ENCODE measurements at places on chromosomes 2 and 18.

DNA sequence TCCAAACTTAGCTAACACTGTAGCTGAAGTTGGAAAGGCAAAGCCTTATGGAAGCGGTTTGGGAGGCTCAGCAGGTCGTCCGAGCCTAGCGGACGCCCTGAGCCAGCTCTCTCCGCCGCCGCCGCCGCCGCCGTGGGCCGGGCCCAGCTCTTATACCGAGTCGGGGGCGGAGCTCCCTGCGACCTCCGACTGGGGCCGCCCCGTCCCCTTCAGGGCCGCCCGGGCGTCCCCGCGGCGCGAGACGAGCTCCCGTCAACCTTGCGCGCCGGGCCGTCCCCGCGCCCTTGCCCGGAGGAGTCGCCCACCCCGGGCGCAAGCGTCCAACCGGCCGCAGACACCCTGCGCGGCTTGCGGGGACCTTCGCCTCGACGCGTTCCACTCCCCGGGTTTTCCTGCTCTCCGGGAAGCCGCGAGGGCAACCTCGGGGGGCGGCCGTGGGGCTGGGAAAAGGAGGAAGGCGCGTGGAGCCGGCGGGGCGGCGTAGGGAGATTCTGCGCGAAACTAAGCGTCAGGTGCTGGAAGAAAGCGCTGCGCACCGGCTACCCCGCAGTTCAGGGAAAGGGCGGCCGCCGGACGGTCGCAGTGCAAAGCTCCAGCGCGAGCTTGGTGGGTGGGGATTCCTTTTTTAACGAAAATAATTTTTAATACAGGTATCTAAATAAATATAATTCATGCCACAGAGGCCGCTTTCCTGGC lies at the start of gene SLC40A1:
Gene SLC40A1 (minus strand): TSS at position 129 of the 696 bp plus-strand sequence. CDS start 326 bp downstream, outside the sequence.
- H3K4me3 ChIP-seq, result peak within 1 kb of the TSS; percentile 69
- peaks cover 7% of the 10 kb centered on the region for H3K4me1 ChIP-seq
- DNase-seq, result peak; percentile 98
- peak within 1 kb of the TSS; percentile 43 for H3K27ac ChIP-seq

DNA sequence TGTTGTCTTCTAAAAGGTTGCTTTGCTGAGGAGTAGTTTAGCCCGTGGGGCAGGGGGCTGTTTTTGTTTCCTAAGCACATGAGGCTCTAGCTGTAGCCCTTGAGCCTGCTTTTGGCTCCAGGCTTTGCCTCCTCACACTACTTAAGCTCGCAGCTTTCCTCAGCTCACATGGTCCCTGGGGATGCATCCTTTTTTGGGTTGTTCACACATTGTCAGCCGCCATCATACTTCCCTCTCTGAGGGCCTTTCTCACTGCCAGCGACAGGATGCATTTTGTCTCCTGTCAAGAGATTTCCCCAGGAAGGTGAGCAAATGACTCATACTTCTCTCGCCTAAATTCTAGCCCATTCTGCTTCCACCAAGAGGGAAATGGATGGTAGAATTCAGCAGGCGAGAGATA lies 279.5 kb upstream of the PKDCC start:
- no peaks in the 10 kb centered on the region for H3K36me3 ChIP-seq
- H3K4me3 ChIP-seq, result no peak overlapping the region
- H3K27me3 ChIP-seq, result no peaks in the 10 kb centered on the region

DNA sequence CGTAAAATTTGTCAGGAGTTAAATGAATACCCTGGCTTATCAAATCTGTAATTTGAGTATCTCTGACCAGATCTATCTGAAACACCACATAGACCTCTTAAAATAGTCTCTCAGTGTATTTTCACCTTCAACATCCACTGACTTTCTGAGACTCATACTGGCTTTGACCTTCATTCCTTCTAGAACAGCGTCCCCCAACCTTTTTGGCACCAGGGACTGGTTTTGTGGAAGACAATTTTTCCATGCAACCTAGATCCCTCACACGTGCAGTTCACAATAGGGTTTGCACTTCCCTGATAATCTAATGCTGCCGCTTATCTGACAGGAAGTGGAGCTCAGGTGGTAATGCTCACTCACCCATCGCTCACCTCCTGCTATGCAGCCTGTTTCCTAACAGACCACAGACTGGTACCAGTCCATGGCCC lies 3.2 kb downstream of the NBAS start:
- H3K4me1 ChIP-seq, result peaks cover 11% of the 10 kb centered on the region
- H3K4me3 ChIP-seq, result no peak overlapping the region
- peaks cover 1% of the 10 kb centered on the region for H3K36me3 ChIP-seq
- no peaks in the 10 kb centered on the region for H3K27me3 ChIP-seq

DNA sequence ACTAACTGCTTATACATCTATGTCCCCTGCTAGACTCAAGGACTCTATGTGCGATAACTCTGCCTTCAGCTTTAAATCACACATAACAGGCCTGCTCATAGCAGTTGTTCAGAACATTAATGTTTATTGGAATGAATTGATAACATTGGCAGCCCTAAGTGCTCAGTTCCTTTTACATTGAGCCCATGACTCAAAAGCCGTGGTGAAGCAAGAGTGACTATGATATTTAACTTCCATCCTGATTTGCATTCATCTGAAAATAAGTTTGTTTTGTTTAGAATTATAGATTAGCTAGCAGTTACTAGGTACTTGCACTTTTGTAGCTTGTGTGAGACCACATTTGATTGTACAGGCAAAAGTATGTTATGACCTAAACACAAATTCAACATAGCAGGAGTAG lies 14.3 kb downstream of the SERPINB10 start:
- H3K4me1 ChIP-seq, result peaks cover 3% of the 10 kb centered on the region
- DNase-seq, result no peak
- no peak overlapping the region for H3K27ac ChIP-seq

DNA sequence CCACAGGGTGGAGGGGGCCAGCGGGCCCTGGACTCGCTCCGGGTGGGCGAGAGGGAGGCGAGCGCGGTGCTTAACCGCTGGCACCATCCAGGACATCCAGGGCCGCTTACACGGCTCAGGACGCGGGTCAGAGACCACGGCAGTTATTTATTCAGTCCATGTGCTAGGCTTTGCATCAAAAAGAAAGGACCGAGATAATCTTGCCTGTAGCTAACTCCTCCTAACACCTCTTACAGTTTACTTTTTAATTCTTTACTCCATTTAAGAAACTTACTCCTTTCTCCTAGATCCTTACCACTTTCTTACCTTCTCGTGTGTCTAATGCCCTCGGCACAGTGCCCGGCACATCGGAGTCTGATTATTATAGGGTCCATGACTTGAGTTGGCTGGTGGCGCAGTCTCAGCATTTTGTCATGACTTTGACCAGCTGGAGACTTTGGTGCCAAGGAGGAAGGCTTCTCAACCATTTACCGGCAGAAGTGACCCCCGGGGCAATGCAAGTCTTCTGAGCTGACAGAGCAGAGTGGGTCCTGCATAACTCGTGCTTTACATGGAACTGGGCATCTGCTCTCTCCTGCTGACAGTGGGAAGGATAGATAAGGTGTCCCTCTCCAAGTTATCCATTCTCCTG lies 503 bp downstream of the ANXA4 start:
- DNase-seq, result no peak
- no peaks in the 10 kb centered on the region for H3K36me3 ChIP-seq
- no peak overlapping the region for H3K27ac ChIP-seq
- no peaks in the 10 kb centered on the region for H3K27me3 ChIP-seq

- H3K4me1 ChIP-seq, result peaks cover 14% of the 10 kb centered on the region
- no peak overlapping the region for H3K4me3 ChIP-seq
- H3K36me3 ChIP-seq, result no peaks in the 10 kb centered on the region
- no peak for DNase-seq
- no peak overlapping the region for H3K27ac ChIP-seq
- H3K27me3 ChIP-seq, result no peaks in the 10 kb centered on the region
Observed at GRCh38 chr2:184554736-184555135, 43.6 kb upstream of the ZNF804A start.
